ENCODE measurements at places on chromosomes 5 and 9.

- DNase-seq = no peak
These were observed 587 bp downstream of the MIER3 start for GRCh38 chr5:56951126-56951945.

DNA sequence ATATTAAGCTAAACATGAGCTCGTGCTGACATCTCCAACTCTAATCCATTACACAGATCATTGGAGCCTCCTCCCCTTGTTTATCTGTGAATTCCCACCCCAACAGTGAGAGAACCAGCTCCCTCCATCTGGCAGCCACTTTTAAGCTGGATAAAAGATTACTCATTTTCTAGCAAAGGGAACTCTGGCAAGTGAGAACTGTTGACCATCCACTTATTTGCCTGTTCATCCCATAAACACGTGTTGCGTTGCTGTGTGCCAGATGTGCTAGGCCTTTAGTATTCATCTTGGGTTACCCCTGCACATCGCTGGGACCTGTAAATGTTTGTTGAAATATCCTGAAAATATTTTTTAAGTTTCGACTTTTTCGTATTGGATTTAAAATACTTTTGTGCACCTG lies 2.4 kb upstream of the TOR1A start:
- DNase-seq = no peak

GRCh38 chr9:127927988-127928675 lies 2.4 kb downstream of the PIP5KL1 start:
- DNase-seq = no peak

DNA sequence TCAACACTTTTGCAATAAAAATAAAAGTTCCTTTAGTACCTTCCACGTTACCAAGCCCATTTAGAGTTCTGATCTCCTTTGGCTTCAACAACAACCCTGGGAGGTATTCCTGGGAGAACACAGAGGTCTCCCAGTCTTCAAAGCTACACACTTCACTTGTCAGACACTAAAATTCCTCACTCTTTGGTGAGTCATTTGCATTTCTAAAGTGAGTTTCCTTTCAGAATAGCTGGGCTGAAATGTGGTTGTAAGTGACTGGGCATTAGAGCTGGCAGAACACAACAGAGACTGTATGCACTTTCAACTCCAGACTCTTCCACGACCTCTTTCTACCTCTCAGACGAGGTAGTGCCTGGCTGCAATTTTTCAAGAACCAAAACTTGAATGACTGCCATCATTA lies 11.5 kb upstream of the F2RL1 start:
- DNase-seq = no peak

- no peak for DNase-seq
These were observed 97.9 kb upstream of the MAMDC2 start for GRCh38 chr9:69945671-69946141.

- DNase-seq = no peak
These were observed 18.8 kb downstream of the ZBTB5 start for GRCh38 chr9:37446401-37446800.

DNA sequence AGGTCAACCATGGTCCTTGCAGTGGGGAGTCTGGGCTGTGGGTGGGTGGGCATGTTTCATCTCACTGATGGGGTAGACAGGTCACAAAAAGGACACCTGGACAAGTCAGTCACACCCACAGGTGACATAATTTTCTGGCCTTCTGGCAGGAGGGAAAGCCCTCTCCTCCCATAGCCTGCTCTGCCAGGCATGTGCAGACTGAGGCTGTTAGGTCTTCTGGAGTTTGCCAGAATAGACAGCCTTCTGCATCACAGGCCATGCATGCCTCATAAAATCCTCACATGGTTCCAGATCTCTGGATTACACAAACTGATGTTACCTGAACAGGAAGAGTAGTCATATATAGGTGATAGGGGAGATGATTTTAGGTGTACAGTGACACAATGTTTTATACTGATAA lies 49.1 kb downstream of the ARHGAP26 start:
- no peak for DNase-seq

GRCh38 chr9:75718677-75719076 lies 171.8 kb upstream of the PCSK5 start:
- no peak for DNase-seq

DNA sequence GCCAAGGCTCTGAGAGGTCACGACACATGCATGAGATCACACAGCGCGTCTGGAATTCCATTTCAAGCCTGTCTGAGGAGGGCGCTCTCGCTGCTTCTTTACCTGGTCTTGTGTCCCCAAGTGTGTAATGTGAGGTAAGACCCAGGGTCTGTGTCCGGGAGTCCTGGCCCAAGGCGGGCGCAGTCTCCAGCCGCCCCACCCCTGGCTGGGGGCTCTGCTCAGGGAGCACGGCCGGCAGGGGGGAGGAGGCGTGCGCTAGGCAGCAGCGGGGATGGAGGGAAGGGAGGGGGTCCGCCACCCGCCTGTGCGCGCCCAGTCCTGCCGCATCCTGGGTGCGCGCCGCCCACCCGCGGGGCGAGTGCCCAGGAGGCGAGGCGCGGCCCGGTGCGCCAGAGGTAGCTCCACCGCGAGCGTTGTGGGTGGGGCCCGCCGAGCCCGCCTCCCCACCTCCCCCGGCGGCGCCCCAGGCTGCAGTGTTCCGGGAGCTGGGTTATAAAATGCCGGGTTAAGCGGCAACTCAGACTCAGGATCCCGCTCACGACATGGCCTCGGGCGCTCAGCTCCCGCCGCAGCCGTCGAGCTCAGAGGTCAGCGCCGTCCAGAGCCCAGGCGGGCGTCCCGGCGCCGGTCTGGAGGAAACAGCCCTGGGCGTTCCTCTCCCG lies at the start of gene CCNI2:
TSS of gene CCNI2 (plus strand) at position 473 of the 662 bp plus-strand sequence. CDS start at position 543, 70 bp downstream.
- no peak for DNase-seq

- no peak for DNase-seq
These were observed 1672.0 kb upstream of the CDH9 start for GRCh38 chr5:28710360-28710759.

GRCh38 chr9:16321461-16322119 lies 548.9 kb downstream of the BNC2 start:
- DNase-seq = no peak

GRCh38 chr5:177492841-177493240 lies 4.6 kb downstream of the PDLIM7 start:
- no peak for DNase-seq

- no peak for DNase-seq
These were observed 28.6 kb downstream of the NKD2 start for GRCh38 chr5:1037123-1037670.

DNA sequence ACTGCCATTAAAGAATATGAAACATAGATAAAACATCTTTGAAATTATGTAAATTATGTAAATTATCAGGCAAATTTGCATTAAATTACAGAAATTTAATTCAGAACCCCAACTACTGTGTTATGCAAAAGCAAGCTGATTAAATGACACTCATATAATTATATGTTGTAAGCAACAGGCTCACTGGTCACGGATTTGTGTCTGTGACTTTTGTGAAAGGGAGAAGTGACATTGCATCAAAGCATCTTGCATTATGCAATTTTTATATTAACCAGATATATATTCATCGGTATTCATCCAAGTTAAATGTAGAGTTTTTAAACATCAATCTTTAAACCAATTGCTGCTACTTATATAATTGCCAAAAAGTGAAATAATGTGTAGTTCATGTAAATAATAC lies 13.0 kb upstream of the GLIPR2 start:
- no peak for DNase-seq

DNA sequence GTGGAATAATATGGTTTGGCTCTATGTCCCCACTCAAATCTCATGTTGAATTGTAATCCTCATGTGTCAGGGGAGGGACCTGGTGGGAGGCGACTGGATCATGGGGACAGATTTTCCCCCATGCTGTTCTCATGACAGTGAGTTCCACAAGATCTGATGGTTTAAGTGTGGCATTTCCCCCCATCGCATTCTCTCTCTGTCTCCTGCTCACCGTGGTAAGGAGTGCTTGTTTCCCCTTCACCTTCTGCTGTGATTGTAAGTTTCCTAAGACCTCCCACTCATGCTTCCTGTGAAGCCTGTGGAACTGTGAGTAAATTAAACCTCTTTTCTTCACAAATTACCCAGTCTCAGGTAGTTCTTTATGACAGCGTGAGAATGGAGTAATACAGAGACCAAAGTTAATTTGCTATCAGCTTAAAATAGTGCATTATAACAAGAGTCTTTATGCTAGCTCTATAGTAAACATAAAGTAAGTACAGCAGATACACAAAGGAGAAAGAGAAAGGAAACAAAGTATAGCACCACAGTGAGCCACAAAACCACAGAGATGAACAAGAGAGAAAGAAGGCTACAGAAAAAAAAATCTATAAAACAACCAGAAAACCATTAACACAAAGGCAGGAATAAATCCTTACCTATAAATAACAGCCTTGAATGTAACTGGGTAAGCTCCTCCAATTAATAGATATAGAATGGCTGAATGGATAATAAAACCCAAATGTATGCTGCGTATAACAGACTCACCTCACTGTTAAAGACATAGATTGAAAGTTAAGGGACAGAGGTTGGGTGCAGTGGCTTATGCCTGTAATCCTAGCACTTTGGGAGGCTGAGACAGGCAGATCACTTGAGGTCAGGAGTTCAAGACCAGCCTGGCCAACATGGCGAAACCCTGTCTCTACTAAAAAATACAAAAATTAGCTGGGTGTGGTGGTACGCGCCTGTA lies 39.7 kb downstream of the RAPGEF6 start:
- no peak for DNase-seq

- no peak for DNase-seq
These were observed 303.1 kb upstream of the PTGER4 start for GRCh38 chr5:40376566-40376965.

- DNase-seq = no peak
These were observed 33.2 kb downstream of the TARS1 start for GRCh38 chr5:33474004-33474403.

DNA sequence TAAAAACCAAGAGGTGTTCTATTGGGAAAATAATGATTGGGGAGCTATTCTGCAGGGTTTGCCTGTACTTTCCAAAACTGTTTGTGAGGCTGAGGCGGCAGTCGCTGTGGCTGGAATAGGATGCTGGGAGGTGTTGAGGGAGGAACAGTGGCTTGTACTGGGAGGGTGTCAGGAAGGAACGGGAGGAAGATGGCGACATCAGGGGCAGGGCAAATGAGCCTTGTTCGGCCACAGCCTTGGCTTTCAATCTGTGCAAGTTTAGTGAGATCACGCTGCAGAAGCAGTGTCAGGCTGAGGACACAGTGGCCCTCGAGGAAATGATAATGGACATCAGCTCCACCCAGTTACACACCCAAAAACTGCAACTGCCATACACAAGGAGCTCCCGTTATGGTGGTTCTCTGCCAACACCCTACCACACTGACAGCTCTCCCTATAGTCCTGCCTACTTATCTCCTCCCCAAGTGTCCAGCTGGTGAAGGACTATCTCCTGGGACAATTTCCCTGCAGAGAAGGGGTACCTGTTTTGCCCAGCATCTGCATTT lies 27.3 kb downstream of the KIF2A start:
- DNase-seq = no peak

DNA sequence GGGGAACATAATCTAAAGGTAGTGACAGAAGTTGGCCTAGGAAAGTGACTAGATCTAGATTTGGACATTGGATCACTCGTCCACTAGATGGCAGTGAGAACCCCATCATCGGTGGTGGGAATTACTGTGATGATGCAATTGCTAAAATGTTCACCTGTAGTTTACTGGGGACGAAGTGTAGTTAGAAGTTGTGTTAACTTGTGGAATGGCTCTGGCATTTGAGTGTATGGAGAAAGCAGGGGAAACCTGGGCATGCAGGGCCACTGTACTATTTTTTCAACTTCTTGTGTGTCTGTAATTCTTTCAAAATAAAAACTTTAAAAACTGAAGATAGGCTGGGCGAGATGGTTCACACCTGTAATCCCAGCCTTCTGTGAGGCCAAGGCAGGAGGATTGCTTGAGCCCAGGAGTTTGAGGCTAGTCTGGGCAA lies 75.5 kb downstream of the PHAX start:
- peak; percentile 11 for DNase-seq

GRCh38 chr5:115847290-115847689 lies 5.6 kb downstream of the AP3S1 start:
- DNase-seq = no peak

GRCh38 chr5:124130816-124131215 lies 615.6 kb downstream of the ZNF608 start:
- DNase-seq = no peak

DNA sequence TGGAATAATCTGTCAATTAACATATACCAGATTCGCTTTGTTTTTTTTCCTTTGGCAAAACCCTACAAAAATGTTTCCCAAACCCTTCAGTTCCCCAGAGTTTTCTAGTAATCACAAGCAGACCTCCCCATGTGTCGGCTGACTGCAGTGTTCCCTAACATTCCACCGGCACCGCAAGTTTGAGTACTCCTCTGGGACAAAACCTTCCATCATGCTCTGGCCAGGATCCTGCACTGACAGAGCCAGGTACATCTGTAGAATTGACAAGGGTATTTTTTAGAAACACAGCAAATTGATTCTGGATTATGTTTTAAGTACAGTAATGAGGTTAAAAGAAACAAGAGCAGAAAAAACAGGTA lies 174.7 kb downstream of the GAS1 start:
- DNase-seq = no peak

GRCh38 chr9:75471549-75472114 lies 383.3 kb downstream of the OSTF1 start:
- DNase-seq = no peak

- no peak for DNase-seq
These were observed 18.7 kb upstream of the WNT8A start for GRCh38 chr5:138065102-138065501.

DNA sequence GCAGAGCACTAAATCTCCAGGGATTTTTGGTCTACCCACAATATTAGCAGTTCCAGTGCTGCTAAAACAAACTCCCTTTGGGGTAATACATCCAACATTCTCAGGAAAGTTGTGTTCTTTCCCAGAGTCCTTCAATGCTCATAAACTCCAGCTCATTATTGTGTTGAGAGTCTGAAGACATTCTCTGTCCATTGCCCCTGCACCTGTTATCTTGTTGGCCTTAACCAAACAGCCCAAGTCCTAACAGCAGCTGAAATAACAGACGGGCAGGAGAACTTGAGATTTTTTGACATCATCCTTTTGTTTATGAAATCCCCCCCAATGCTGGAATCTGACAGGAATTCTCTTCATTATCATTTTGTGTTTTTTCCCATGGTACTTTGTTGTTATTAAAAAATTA lies 110.8 kb downstream of the PAPPA start:
- DNase-seq = no peak

DNA sequence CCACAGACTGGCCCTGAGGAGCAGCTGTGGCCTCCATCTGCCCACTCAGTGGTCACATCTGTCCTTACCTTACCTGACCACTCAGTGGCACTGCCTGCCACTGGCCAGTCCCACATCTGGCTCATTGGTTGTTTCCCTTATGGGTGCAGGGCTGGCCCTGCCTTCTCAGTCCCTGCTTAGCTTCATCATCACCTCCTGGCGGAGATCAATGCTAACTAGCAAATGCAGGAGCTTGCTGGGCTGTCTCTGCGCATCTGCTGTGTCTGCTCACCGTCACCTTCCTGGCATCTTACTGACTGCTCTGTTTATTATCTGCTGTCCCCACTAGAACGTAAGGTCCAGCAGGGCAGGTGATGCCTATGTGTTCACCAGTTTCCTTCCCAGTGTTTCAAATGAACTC lies 356.9 kb downstream of the SEMA5A start:
- DNase-seq = no peak

- no peak for DNase-seq
These were observed 4.4 kb upstream of the SLC4A9 start for GRCh38 chr5:140355546-140355945.

- no peak for DNase-seq
These were observed 525 bp upstream of the DAPK1 start for GRCh38 chr9:87497080-87497603.

All from non-pigmented ciliary epithelial cell (primary cell).